ENCODE measurements at places on chromosomes 3 and 15.

DNA sequence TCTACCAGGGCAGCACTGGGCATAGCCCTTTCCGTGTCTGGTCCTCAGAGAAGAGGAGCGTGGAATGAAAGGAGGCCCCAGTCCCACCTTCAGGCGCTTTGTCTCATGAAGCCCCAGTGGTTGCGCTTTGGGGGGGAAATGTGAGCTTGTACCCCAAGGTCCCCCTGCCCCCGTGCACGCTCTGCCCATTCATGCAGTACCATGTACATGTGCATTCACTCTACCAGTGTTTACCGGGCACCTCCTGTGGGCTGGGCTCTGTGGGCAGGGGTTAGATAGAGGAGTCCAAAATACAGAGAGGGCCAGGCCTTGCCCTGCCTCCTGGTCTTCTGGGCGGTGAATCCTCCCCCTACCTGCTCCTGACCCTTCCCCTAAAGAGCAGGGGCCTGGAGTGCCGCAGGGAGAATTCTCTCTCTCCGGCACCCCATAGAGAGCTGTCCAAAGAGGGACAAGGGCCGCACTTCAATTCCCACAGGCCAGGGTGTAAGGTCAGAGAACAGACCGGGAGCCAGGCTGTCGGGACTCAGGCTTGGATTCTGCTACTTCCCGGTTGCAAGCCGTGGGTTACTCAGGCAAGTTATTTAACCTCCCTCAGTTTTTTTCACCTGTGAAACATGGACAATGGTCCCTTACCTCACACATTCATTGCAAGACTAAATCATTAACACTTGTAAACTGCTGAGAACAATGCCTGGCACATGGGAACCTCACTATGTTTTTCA, 153.4 kb downstream of the MEGF11 start:
- no peak for DNase-seq

GRCh38 chr3:23751212-23751723, 54.5 kb upstream of the UBE2E1 start:
- no peak for DNase-seq

- DNase-seq = no peak
These were observed 472.5 kb upstream of the MCTP2 start for GRCh38 chr15:93758824-93759223.

- no peak for DNase-seq
These were observed 80.5 kb upstream of the PRICKLE2 start for GRCh38 chr3:64305731-64306130.

DNA sequence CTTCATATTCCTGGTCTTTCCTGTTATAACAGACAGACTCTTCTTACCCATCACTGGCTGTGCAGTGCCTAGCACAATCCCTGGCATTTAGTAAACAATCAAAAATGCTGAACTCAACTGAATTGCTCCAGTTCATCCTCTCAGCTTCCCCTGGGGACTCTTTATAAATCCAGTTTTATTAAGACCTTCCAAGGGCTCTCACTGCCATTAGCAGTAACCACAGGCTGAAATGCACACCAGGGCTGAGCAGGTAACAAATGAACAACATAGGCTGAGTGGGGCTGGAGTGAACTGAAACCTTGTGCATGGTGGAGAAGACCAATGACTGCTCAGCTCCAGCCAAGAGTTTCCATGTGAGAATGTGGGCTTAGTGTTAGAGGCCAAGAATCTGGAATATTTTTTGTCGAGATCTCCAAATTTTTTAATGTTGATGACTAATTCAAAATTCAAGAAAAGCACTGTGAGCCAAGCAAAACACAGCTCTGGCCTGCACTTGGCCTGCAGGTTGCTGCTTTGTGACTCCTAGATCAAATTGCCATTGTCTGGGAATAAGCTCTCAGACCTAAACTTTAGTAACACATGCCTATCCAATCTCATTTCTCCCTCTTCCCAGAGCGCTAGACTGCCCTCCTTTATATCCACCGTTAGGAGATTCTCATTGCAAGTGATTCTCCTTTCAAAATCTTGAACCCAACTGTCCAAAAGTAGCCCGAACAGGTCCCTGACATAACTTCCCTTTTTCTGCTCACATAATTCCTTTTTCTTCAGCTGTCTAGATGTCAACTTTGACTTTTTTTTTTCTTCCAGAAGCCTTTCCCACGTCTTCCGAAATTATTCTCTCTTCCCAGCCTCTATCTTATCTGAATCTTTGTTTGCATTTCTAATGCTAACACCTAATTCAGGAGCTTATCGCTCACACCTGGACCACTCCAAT, 7.4 kb downstream of the SQOR start:
- DNase-seq = no peak
